ENCODE measurements at places on chromosomes 3 and 15.

GRCh38 chr3:65642883-65643282, 395.8 kb downstream of the MAGI1 start:
- no peak for DNase-seq

- DNase-seq = peak; percentile 61
Measured at GRCh38 chr3:127629467-127630403, 750 bp downstream of the PODXL2 start.

DNA sequence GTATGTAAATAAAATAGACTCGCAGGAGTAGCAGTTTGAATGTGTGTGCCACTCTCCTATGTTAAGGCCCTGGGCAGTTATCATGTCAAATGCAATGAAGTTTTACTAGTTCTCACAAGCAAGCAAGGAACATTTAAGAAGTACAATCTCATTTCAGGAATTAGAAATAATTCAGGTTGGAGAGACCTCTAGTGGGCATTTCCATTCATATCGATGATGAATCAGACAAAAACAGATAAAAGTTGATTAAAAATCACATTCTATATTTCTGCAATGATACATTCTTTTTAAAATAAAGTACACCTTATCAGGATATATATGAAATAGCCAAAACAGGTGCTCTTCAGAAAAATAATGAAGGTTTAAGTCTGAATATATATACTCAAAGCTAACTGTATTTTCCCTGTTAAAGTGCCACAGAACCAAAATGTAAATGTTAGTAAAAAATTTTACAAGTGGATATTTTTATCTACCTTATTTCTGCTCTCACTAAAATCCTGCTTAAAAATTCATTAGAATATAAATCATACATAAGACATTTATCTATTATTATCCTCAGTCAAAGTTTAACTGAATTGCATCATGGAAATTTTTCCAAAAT, 492.4 kb upstream of the FRG2C start:
- DNase-seq = no peak

DNA sequence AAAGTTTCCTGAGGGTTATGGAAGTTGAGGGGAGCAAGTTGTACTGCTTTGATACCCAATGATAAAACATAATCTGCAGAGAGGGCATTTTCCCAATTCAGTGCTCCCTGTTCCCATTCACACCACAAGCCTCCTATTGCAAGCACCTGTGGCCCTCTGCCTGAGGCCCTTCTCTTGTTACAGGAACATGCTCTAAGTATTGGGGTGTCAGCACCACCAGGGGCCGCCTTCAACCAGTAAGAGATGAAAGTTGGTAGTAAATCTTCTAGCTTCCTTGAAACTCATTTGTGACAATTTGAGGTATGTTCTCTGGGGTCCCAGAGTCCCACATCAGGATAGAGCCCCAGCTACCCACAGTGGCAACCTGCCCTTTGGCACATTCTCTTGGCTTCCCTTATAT, 265.4 kb upstream of the ARHGEF26 start:
- DNase-seq = no peak

GRCh38 chr3:2921903-2922302, 188.3 kb downstream of the IL5RA start:
- no peak for DNase-seq

DNA sequence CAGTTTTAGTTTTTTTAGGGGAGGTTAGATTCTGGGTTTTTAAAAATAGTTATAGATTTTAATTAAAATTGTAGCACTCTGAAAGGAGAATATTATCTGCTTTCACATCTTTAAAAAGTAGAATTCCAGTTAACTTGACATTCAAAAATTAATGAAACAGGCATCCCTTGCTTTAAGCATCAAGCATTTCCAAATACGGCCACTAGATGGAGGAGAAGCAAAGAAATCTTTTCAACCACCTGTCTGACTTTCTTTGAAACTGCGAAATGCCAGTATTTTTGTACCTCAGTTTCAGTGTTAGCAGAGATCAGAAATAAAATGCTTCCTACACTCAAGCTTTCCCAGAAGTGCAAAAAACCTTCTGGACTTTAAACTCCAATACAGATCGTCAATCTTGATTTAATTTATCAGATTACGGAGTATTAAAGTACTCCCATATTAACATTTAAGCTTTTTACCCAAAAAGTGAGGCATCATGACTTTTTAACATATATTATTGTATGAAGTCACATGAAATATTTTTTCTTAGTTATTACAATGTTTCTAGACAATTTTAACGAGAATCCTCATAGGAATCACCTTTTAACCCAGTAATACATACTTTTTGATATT, 153.3 kb downstream of the P3H2 start:
- DNase-seq = no peak
